ENCODE measurements at places on chromosomes 16 and 17. TPM values are rescaled to one million over a fixed set of nuclear protein-coding genes. Genes with fewer than 3 reads are reported as not detected.

DNA sequence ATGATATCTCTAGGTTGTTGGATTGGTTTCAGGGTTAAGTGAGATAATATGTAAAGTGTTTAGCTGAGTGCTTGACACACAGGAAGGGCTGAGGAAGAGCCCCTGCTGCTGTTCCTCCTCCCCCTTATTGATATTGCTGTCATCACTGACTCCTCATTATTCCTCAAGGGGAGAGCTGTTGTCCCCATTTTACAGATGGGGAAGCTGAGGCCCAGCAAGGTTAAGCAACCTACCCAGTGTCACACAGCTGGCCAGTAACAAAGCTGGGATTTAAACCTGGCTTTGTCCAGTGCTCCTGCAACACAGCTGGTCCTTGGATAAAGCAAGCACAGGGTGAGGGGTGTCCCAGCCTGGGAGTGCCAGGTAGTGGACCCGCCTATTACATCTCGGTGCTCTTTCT lies 9.8 kb downstream of the WSCD1 start:
- no peak for DNase-seq

- no peak for DNase-seq
Measured at GRCh38 chr17:31431098-31431851, 39.8 kb downstream of the RAB11FIP4 start.

Gene AMFR
- total RNA-seq = 336 TPM

Gene DYNLRB2
- total RNA-seq = not detected

Gene C17orf50
- total RNA-seq = 0.41 TPM

DNA sequence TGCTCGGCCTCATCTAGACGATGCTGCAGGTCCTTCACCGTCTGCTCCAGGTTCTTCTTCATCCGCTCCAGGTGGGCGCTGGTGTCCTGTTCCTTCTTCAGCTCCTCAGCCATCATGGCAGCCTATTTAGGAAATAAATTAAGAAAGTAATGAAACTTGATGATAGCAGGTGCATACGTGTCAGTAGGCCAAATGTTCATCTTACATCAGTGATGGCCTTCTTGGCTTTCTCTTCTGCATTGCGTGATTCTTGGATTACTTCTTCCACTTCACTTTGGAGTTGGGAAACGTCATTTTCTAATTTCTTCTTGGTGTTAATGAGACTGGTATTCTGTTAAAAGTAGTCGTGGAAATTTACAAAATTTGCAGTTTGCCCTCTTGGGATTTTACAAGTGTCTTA lies 20.1 kb upstream of the MYH13 start:
- DNase-seq = no peak

GRCh38 chr16:55465077-55465896 lies 13.7 kb upstream of the MMP2 start:
- peak; percentile 84 for DNase-seq

Gene CD7
- not detected for total RNA-seq

Gene ITGAL
- 0.82 TPM for total RNA-seq

Gene TUFM
- total RNA-seq = 64.4 TPM

DNA sequence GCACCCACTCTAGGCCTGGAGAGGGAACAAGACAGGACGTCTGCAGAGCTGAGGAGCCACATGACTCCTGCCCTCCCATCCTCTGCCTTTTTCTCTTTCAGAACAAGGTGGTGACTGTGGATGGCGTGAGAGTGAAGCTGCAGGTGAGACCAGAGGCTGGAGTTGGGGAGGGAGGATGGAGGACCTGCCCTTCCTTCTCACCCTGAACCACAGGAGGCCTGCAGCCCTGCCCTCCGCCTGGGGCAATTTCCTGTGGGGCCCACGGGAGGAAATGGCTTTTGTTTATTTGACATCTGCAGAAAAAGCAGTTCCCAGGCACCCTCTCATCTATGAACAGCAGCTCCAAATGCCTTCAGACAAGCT lies 5.1 kb downstream of the RAB37 start:
- DNase-seq = peak; percentile 17

DNA sequence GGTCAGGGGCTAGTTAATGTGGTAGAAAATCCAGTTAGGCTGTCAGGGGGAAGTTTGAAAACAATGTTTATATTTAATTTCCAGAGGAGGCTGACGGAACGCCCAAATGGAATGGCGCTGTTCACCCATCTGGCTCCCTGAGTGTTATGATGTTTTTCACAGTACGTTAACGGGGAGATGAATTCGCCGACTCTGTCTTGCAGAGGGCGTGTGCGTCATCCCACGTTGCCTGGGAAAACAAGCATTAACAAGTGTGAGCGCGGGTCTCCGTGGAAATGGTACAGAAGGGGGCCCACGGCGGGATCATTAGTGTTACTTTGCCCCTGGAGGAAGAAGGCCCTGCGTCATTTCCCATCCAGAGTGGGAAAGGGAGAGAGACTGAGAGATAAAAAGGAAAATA lies 29.6 kb downstream of the RGS9 start:
- no peak for DNase-seq

DNA sequence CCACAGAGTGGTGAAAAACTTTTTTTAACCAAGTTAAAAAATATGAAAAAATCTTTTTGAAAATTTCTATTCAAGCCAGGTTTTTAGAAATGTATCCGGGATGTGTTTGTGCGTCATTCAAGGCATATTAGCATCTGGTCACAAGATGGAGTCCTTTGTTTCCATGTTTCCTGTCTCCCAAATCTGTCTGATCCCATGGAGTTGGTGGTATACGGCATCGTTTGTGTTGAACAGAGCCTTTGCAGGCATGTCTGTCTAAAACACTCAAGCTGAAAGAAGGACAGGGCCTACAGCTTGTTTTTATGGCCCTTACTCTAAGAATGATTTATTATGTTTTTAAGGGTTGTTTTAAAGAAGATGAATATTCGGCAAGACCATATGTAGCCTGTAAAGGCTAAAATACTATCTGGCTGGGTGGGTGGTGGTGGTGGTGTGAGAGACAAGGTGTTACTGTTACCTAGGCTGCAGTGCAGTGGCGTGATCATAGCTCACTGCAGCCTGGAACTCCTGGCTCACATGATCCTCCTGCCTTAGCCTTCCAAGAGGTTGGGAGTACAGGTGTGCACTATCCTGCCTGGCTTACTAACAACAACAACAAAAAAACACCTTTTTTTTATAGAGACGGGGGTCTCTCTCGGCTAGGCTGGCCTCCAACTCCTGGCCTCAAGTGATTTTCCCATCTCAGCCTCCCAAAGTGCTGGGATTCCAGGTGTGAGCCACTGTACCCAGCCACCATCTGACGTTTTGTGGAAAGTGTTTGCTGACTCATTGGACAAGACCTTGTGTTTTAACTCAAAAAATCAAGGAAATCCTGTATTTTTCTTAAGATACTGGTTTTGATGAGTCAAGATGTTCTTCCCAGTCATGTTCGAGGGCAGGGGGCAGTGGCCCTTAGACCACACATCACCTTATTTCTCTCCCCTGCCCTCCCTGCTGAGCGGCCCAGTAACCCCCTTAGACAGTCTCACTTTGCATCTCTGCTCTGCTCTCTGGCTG lies 52.2 kb downstream of the NDE1 start:
- DNase-seq = no peak

- DNase-seq = no peak
Measured at GRCh38 chr16:71569621-71570020, 7.3 kb downstream of the TAT start.

Gene GPR179
- total RNA-seq = 1.2 TPM

DNA sequence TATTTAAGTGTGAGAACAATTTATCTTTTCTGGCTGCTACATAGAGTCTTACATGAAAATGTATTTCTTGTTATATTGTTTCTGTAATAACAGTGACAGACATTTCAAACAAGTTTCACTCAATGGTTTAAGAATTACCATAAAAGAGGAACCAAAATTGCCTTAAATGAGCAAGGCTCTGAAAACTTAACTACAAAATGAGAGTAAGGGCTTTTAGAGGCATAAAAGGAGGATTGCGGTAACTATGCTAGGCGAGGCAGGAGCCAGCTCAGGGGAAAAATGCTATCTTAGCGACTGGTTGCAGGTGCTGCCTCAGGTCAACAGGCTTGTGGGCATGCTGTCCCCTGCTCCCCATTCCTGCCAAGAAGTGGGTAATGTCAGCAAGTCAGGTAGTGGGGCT lies 81.7 kb upstream of the MSI2 start:
- DNase-seq = no peak

Gene KRTAP9-4
- total RNA-seq = not detected

Gene IRF8
- total RNA-seq = 3.7 TPM

Gene FBXL19
- 66.4 TPM for total RNA-seq

DNA sequence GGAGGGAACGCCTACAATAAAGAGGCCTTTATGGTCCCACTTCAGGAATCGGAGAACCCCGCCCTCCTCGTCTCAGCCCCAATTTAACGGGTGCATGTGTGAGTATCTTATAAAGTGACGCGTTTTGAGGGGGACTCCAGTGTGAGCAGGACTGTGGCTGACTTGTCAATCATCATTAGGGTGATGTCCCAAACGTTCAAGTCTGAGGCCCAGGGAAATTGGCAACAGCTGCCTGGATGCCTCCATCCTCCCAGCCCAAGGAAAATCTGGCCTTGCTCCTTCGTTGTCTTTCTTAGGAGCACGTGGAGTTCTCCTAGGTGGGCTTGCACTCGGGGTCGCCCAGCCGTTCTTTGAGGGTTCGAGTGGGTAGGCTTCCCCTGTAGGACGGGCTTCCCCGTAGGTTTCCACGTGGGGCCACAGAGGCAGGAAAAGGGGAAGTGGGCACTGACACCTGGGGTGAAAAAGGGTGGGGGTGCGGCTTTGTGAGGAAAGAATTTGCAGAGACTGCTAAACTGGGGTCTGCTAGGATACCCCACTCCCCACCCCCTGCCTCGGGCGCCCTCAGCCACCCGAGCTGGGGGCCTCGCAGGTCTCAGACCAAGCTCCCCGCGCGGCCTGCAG lies 561 bp upstream of the HERPUD1 start:
- peak; percentile 39 for DNase-seq

GRCh38 chr17:7717756-7718350 lies 309 bp downstream of the DNAH2 start:
- no peak for DNase-seq

- no peak for DNase-seq
Measured at GRCh38 chr16:85961988-85962915, 63.3 kb downstream of the IRF8 start.

DNA sequence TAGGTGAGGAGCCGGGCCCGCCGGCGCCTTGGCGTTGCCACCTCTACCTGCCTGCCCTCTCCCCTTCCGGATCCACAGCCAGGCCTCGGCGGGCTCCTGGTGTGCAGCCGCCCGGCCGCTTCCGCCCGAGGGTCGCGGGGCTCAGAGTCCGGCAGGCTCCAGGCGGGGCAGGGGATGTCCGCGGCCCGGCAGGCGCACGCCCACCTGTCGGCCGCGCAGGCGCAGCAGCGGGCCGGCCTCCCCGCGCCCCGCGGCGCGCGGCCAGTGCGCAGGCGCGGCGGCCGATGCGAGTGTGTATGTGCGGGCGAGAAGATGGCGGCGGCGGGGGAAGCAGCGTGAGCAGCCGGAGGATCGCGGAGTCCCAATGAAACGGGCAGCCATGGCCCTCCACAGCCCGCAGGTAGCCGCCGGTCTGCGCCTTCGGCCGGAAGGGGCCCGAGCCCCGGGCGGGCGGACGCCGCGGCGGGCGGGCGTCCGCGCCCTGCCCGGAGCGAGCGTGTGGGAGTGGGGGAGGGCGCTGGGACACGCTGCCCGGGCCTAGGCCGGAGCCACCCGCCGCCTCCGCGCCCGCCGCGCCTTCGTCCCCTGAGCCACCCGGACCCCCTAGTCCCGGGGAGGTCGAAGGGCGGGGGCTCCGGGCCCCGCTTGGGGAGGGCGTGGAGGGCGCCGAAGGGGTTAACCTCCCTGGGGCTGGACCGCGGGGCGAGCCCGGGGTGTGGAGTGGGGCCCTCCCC lies at the start of gene USP10:
Gene USP10 (plus strand): TSS at position 289 of the 734 bp plus-strand sequence. CDS start 91 bp downstream, at position 380.
- peak; percentile 90 for DNase-seq

- DNase-seq = peak; percentile 70
Measured at GRCh38 chr17:78324391-78325075, 35.3 kb downstream of the SOCS3 start.

DNA sequence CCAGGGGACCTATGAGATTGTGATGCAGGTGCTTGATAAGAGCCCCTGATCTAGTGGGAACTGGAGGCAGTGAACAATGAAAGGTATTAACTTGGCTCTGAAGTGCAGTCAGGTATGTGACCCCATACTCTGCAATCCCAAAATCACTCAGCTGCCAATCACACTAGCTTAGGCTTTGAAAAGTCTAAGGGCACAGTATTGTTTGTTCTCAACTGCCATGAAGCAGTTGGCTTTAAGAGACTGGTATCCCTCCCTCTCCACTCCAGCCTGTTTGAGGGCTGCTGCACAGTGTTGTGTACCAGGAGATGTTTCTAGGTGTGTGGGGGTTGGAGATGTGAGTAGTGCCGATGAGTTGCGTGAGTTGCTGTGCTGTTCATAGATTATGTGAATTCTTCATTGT lies 2.4 kb downstream of the YPEL2 start:
- DNase-seq = no peak

- no peak for DNase-seq
Measured at GRCh38 chr16:48895142-48895541, 285.2 kb upstream of the N4BP1 start.

GRCh38 chr17:4872786-4873185 lies 26.6 kb upstream of the C17orf107 start:
- no peak for DNase-seq

DNA sequence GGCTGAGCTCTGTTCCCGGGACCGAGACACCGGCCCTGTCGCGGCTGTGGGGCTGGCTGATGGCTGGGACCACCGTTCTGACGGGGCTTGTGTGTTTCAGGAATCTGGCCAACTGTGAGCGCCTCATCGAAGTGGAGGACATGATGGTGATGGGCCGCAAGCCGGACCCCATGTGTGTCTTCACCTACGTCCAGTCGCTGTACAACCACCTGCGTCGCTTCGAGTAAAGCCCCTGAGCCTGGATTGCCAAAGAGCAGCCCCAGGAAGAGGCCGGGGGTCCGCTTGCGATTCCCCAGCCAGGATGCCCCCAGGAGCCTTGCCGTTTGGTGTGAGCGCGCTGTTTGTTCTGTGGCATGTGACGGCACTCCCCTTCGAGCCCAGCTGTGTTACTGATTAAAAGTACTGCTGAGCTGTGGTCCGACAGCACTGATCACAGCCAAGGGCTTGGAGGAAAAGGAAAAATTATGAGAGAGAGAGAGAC lies 23.0 kb downstream of the SMTNL2 start:
- no peak for DNase-seq

Gene IL17C
- total RNA-seq = not detected

- no peak for DNase-seq
Measured at GRCh38 chr17:83103200-83103942, 24.0 kb downstream of the METRNL start.

DNA sequence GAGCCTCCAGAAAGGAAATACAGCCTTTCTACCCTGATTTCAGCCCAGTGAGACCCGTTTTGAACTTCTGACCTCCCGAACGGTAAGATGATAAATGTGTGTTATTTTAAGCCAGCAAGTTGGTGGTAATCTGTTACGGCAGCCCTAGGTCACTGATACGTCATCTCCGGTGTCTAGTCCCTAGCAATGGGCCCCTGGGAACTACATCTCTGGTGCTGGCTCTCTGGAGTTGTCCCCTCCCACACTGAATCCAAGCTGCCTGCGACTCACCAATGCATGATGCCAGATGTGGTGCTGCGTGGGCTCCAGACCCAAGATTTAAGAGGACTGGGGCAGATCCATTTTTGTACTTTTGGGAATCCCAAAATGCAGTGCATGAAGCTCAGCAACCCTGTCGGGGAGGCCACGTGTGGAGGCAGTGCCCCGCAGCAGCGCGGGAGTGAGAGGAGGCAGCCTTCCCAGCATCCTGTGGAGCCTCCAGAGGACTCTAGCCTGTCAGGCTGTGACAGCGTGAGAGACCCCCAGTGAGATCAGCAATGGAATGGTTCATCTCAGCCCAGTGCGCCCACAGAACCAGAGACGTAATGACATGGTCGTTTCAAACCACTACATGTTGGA lies 43.6 kb upstream of the USP7 start:
- no peak for DNase-seq

- no peak for DNase-seq
Measured at GRCh38 chr16:22027633-22028032, 19.7 kb downstream of the MOSMO start.

- no peak for DNase-seq
Measured at GRCh38 chr16:78460428-78460827, 361.0 kb downstream of the WWOX start.
